Activated T-helper 1 cell treated with anti-CD3 and anti-CD28 coated beads, Interleukin-2, amount 50 U/mL, for 16 hours (primary cell): ENCODE measurements at places on chromosomes 2 and 18.

DNA sequence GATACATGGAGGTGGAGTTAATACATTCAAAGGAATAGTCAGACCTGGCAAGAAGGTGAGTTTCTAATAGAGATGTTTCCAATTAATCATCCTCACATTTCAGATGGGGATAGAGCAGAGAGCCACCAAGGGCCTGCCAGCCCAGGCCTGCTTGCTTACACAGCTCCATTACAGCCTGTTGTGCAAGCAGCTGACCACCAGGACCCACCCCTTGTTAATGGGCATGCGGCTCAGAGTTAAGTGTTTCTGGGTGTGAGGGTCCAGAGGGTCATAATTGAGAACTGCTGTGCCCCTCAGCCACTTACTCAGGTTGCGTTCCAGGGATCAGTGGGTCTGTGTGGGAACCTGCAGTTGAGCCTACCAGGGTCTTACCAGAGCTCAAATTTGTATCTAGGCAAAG, 199.8 kb downstream of the AGPS start:
- DNase-seq: no peak

- DNase-seq: no peak
These were observed 5.3 kb upstream of the PLCL1 start for GRCh38 chr2:197799068-197799467.

DNA sequence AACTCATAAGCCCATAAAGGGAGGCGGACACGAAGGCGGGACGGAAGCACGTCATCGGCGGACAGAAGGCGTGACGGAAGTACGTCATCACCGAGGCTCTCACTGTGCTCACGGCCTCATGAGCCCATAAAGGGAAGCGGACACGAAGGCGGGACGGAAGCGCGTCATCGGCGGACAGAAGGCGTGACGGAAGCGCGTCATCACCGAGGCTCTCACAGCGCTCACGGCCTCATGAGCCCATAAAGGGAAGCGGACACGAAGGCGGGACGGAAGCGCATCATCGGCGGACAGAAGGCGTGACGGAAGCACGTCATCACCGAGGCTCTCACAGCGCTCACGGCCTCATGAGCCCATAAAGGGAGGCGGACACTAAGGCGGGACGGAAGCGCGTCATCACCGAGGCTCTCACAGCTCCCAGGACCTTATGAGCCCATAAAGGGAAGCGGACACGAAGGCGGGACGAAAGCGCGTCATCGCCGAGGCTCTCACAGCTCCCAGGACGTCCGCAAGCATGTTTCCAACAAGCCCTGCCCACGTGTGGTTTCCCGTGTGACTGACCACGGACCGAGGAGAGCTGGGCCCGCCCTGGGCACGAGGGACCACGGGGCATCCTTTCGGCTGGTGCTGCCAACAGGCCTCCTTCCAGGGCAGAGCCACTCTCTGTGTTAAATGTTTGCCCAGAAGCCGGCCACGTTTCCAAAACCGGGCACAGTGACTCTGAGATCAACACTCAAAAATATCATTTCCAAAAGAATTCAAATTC, 182.7 kb upstream of the SALL3 start:
- DNase-seq: no peak

GRCh38 chr2:105404736-105405135, 5.9 kb upstream of the FHL2 start:
- no peak for DNase-seq

GRCh38 chr2:69501301-69501700, 64.1 kb upstream of the NFU1 start:
- DNase-seq: no peak

- no peak for DNase-seq
These were observed 35.6 kb downstream of the EPAS1 start for GRCh38 chr2:46332686-46333281.

GRCh38 chr2:45874344-45874743, 222.9 kb downstream of the PRKCE start:
- no peak for DNase-seq

DNA sequence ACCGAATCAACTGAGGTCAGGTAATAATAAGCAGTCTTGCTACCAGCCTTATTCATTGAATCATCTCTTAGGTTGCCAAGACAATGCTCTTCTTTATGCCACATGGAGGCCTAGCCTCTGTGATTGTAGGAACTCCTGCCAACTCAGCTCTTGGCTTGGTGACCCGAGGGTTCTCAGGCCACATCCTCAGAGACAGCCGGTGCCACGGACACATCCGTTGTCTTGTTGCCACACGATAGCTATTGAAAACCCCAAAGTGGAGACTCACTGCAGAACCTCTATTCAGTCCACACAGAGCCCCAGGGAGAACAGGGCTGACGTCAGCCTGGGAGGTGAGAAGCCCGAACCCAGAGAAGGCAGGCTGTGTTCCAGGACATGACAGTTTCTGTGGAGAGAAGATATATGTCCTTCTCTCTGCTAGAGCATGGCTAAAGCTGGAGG, 53.5 kb upstream of the TGFA start:
- DNase-seq: no peak

DNA sequence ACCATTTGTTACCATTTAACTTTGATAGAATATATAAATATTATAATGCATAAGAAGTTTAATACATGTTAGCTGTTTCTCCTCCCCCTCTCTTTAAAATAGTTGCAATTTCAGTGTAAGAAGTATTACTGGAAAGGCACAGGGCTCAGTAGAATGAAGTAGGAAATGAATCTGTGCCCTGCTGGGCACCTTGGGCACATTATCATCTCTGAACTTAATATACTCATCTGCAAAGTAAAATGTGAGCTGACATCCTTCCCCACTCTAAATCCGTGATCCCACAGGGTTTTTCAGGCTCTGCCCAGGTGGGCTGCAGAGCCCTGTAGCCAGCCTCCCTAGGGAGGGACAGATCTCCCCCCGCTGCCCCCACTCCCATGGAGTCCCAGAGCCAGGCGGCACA, 56.8 kb downstream of the DPP4 start:
- DNase-seq: no peak

GRCh38 chr2:129482626-129483025, 496.8 kb upstream of the RAB6C start:
- DNase-seq: no peak

DNA sequence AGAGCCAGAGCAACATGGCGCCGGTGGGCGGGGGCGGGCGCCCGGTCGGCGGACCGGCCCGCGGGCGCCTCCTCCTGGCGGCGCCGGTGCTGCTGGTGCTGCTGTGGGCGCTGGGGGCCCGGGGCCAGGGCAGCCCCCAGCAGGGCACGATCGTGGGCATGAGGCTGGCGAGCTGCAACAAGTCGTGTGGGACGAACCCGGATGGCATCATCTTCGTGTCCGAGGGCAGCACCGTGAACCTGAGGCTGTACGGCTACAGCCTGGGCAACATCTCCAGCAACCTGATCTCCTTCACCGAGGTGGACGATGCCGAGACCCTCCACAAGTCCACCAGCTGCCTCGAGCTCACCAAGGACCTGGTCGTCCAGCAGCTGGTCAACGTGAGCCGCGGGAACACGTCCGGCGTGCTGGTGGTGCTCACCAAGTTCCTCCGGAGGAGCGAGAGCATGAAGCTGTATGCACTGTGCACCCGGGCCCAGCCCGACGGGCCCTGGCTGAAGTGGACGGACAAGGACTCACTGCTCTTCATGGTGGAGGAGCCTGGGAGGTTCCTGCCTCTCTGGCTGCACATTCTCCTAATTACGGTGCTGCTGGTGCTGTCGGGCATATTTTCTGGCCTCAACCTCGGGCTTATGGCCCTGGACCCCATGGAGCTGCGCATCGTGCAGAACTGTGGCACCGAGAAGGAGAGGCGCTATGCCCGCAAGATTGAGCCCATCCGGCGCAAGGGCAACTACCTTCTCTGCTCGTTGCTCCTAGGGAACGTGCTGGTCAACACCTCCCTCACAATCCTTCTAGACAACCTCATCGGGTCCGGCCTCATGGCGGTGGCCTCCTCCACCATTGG, 507 bp downstream of the CNNM4 start:
- DNase-seq: no peak

DNA sequence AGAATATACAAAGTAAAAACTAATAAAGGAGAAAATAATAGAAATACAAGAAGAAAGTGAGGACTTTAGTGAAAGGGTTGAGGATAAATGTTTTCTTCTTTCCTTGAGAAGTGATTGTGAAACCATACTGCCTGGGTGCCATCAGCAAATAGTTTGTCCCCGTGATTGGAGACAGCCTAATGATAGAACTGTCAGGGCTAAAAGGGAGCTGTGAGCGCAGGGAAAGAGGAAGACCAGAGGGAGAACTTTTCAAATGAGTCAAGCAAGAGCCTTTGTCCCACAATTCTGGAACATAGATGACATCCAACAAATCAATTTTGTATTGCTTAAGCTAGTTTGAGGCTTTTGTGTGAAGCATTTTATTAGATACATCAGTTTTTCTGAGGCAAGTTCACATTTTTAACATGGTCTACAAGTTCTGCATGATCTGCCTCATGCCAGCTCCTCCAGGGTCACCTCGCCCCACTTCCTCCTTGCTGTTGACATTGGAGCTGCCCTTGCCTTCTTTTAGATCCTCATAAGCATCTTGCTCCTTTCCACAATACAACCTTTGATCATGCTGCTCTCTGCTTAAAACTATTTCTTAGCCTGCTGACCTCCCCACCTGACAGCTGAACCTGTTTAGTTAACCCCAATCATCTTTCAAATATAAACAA, 213.4 kb upstream of the REG3G start:
- no peak for DNase-seq

- no peak for DNase-seq
These were observed 30.9 kb downstream of the NRXN1 start for GRCh38 chr2:51000849-51001617.

DNA sequence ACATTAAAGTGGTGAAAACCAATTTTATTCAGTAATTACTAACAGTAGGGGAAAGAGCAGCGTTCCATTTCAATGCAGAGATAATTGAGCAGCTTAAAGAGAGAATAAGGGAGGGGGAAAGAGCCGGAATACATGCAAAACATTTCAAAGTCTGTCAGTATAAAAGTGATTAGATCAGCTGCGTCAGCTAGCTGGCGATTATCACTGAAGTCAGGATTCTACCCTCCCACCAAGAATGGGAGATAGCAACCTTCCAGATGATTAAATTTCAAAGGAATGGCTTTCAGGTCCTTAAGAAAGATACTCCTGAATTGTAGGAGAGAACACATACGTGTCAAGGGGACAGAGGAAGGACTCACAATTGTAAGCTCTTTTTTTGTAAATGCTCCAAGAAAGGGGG, 2.7 kb upstream of the ZC3H6 start:
- DNase-seq: no peak

DNA sequence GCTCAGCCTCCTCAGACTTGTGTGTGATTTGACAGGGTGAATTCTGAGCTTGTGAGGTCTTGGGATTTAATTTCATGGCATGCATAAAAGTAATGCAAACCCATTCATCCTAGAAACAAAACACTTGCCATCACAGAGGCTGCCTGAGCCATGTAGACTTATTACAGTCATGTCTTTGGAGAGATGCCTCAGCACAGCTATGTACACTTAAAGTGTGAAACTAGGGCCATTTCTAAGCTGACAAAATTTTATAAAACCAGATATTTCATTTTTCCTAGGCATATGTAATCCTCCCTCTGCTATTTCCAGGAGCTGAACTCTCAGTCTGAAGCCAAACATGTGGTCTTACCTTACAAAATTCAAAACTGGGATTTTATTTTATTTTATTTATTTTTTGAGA, 322.2 kb upstream of the SPHKAP start:
- DNase-seq: no peak

DNA sequence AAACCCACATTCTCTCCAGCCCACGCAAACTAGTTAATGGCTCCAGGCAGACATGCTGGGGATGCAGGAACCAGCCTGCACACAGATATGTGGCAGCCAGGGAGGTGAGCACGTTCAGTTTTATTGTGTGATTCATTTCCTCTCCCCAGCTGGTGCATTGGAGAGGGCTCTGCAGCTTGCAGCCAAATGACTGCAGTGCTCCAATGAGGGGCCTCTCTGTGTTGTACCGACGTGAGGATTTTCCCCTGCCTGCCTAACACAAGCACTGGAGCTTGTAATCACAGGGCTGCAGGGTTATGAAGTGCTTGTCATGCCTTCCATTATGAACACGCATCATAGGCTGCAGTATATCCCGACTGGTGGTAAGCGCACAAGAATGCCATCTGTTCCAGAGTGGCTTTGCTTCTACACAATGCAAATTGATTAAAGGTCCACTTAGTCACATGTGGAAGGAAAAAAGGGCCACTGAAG, 92.3 kb upstream of the THUMPD2 start:
- no peak for DNase-seq

- no peak for DNase-seq
These were observed 26.0 kb downstream of the TRABD2A start for GRCh38 chr2:84854850-84855249.

DNA sequence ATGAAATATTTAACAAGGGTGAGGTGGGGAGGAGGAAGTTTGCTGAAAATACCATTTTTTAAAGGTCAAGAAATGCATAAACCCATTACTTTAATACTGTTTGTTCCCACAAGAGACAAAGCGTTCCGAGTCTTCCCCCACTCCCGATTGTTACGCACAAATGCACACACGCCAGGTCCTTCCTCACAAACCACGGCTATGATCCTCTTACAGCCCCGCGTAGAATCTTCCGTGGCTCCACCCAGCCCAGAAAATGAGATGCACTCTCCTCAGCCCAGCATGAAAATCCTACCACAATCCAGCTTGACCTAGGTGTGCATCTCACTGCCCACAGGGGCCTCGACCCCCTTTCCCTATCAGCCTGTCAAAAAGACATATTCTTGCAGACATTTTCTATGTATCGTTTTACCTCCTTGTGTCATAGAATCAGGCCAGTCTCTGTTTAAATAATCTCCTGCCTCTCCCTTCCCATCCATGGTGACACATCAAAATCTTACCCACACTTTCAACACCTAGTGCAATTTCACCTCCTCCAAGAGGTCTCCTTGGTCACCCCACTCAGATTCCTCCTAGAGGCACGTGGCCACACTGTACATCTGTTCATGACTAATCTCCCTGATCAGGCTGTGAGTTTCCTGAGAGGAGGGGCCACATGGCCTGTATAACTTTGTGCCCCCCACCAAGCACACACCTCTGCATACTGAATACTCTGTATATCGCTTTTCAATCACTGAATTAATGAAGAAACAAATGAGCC, 491.0 kb upstream of the KLHL29 start:
- no peak for DNase-seq
